ENCODE measurements at places on chromosomes 2 and 18.

DNA sequence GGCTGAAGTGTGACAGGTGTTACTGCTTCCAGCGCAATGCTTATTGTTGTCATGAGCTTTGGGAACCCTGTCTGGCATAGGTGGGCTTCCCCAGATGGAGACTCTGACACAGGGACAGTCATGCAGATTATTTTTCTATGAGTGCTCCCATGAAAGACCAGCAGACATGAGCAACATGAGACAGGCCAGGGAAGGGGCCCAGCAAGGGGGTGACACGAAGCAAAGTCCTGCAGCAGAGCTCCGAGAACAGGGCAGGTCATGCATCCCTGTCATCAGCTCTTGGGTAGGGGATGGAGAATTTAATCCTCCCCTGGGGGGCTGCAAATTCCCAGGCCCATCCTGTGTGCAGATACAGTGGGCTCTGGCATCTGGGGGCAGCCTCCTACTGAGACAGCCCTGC, 77.4 kb downstream of the CTAGE1 start:
- DNase-seq = no peak

DNA sequence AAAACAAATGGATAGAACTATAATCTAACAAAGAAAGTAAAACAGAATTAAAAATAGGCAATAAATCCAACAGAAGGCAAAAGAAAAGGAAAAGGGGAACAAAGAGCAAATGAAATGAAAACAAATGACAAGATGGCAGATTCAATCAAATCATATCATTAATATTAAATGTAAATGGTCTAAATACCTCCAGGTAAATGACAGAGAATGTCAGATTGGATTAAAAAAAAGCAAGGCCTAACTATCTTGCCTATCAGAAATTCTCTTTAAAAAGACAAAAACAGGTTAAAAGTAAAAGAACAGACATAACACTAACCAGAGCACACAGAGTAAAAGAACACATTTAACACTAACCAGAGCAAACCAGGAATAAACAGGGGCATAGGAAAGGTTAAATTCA, 63.1 kb upstream of the TMEM247 start:
- DNase-seq = no peak

GRCh38 chr2:2107141-2107540, 223.9 kb downstream of the MYT1L start:
- DNase-seq = no peak

DNA sequence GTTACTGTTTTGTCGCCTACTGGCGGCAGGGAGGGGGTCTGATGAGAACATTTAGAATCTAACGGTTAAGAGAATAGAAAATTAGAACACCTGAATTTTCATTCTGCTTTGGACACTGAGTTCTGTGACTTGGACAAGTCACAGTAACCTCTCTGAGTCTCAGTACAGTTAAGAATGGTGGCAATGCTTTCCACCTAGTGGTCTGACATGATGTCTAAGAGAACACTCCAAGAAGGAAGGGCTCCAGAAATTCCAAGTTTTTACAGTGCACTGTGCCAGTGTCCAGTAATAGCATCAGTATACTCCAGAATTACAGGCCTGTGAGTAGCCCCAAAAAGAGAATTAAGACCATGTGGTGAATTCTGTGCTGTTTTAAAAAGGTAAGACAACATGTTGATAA, 174.1 kb upstream of the ZFP36L2 start:
- no peak for DNase-seq

- no peak for DNase-seq
Measured at GRCh38 chr2:23375448-23375847, 9.5 kb upstream of the KLHL29 start.

DNA sequence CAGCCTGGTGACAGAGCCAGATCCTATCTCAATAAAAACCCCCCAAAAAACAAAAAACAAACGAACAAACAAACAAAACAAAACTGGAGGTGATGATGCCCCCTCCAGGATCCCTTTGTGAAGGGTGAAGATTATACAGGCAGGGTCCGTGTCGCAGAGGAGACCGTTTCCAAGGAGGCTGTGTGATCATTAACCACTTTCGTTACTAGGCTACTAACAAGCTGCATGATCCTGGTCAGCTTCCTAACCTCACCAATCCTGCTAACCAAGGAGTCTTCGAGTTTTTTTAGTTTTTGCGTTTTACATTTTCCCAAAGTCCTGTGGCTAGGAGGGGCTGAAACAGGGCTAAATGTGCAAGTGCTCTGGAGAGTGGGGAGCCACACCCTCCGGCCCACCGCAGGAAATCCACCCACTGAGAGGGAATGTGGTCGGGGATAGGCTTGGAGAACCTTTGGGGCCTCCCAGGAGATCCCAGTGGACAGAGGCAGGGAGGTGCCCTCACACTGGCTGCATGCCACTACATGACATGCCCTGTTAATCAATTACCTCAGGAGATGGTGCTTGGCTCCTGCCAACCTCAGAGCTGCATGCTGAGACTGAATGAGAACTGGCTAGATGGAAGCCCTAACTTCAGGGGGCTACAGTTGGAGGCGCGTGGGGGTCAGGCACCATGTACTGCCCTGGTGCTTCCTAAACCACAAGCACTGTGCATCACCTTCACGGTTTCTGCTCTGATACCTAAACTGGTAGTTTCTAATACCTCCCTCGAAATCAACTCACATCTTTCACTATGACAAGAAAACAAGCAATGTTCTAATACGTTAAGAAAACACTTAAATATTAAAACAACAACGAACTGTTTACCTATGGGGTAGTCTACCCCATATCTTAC, 67.5 kb upstream of the RGPD5 start:
- DNase-seq = no peak

DNA sequence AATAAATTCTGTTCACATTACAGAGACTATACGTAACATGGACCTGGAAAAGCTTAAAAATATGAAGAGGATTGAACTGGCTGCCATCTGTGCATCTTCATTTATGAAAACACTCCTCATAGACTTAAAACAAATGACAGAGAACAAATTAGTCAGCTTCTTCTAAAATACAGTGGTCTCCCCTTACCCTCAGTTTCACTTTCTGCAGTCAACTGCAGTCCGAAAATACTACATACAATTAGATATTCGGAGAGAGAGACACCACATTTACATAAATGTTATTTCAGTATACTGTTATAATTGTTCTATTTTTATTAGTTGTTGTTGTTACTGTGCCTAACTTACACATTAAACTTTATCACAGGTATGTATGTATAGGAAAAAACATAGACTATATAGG, 6.5 kb downstream of the RNF103 start:
- DNase-seq = no peak

GRCh38 chr2:102442967-102443828, 20.2 kb downstream of the IL18RAP start:
- peak; percentile 57 for DNase-seq

DNA sequence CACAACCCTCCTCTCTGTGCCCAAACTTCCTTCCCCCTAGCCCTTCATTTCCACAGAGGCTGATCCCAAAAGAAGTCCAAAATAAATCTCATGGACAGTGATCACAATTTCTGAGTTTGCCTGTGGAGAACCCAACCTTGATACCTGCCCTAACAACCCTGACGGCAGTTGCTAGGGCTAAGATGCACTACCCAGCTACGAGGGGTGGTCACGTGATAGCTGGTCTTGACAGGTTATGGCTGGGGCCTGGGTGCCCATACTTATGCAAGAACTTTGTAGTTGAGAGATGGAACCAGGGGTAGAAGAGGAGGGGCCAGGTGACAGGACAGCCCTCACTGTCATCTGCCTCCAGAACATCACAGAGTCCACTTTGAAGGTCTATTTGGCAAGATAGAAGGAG, 147.9 kb downstream of the AKAIN1 start:
- DNase-seq = no peak

- DNase-seq = no peak
Measured at GRCh38 chr2:133918141-133918540, 335.7 kb upstream of the MGAT5 start.

- no peak for DNase-seq
Measured at GRCh38 chr2:71340176-71340575, 8.6 kb downstream of the ZNF638 start.

DNA sequence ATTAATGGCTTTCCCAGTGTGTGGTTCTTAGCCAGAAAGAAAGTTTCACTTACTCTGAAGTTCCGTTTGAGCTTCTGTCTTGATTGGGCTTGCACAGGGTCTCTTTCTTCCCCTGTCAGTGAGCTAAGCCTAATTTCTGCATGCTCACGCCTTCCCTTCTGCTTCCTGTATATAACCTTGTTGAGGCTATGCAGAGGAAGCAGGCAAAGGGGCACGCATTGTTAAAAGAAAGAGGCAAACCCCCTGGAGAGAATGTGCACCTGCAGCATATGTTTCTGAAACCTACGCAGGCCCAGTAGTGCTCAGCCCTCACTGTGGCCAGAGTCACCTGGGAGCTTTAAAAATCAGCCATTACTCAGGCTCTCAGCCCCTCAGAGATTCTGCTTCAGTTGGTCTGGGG, 14.5 kb upstream of the PLA2R1 start:
- no peak for DNase-seq

DNA sequence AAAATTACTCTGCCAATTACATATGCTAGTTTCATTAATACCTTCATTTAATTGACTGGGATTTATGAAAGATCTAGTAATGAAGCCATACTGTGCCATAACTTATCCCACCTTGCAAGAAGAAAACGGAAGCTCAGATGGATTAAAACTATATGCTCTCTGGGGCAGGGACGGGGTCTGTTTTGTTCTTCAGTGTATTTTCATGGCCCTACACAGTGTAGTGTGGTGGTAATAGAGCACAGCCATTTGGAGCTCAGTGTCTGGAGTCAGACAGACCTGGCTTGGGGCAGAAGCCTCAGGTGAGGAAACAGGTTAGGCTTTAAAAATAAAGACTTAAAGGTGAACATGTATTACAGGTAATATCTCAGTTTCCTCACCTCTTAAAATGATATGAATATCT, 62.3 kb downstream of the FIGN start:
- DNase-seq = no peak

DNA sequence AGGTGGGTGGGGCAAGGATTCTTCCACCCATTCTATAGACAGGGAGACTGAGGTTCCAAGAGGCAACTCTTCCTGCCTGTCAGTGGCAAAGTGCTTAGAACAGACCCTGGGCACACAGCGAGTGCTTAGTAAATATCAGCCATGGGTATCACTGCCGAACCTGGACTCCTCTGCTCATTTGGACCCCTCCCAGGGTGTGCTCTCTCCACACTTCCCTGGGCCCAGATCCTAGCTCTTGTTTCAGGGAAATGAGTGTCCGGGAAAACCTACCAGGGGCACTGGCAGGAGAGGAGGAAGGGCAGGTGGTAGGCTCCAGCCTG, 136.3 kb downstream of the CYP26B1 start:
- no peak for DNase-seq

All from umbilical cord (tissue), 2 donors.